ENCODE measurements at places on chromosomes 6 and 20. TPM values are rescaled to one million over a fixed set of nuclear protein-coding genes. Genes with fewer than 3 reads are reported as not detected.

The MOCS1 gene
- total RNA-seq = 13.9 TPM

The ANKEF1 gene
- total RNA-seq = 4.6 TPM

The SAMD5 gene
- 0.38 TPM for total RNA-seq

The PCK1 gene
- total RNA-seq = 11.6 TPM

The UST gene
- 16.4 TPM for total RNA-seq

The CD164 gene
- 179 TPM for total RNA-seq

The XKR7 gene
- total RNA-seq = not detected

The GABRR1 gene
- 0.39 TPM for total RNA-seq

The RAD21L1 gene
- total RNA-seq = 0.38 TPM

The WFDC10B gene
- not detected for total RNA-seq

The PKIB gene
- total RNA-seq = 10.4 TPM

The TNXB gene
- total RNA-seq = 43.3 TPM

The SRMS gene
- total RNA-seq = not detected

The HSPA12B gene
- 6.0 TPM for total RNA-seq

The VNN1 gene
- 1.4 TPM for total RNA-seq

The TMC2 gene
- not detected for total RNA-seq

The PCSK2 gene
- 5.7 TPM for total RNA-seq

The POPDC3 gene
- total RNA-seq = not detected

The TRIM15 gene
- total RNA-seq = 4.3 TPM

The GPR6 gene
- not detected for total RNA-seq

The SYS1 gene
- total RNA-seq = 27.3 TPM

The PPIL6 gene
- 1.5 TPM for total RNA-seq

The OR2H2 gene
- total RNA-seq = not detected

The GJA10 gene
- not detected for total RNA-seq

The COL9A1 gene
- total RNA-seq = 0.10 TPM

The PRELID3B gene
- total RNA-seq = 50.6 TPM

The METTL24 gene
- total RNA-seq = 0.22 TPM

The AVP gene
- total RNA-seq = not detected

The TULP4 gene
- 142 TPM for total RNA-seq

The TRIM31 gene
- not detected for total RNA-seq

The EEF1A2 gene
- 26.8 TPM for total RNA-seq

The UBE2V1 gene
- 50.8 TPM for total RNA-seq

The PTGIS gene
- 12.7 TPM for total RNA-seq

The GNRH2 gene
- total RNA-seq = not detected

The MTFR2 gene
- 0.49 TPM for total RNA-seq

The OR2J3 gene
- total RNA-seq = not detected

The KIFC1 gene
- 4.1 TPM for total RNA-seq

The ZC3H12D gene
- 0.58 TPM for total RNA-seq

The C6orf141 gene
- 25.6 TPM for total RNA-seq

The FOXP4 gene
- 11.6 TPM for total RNA-seq

The AP5S1 gene
- 8.0 TPM for total RNA-seq

The RNF182 gene
- total RNA-seq = not detected

The PROKR2 gene
- not detected for total RNA-seq

The APCDD1L gene
- 2.4 TPM for total RNA-seq

The AIF1 gene
- total RNA-seq = 4.8 TPM

The BPIFB1 gene
- total RNA-seq = not detected

The DCDC2 gene
- not detected for total RNA-seq

The PRICKLE4 gene
- total RNA-seq = 4.0 TPM

The FAM83C gene
- total RNA-seq = 85.7 TPM

The CAGE1 gene
- total RNA-seq = not detected

The OPN5 gene
- total RNA-seq = not detected

The CDKAL1 gene
- total RNA-seq = 10.3 TPM

The MAS1 gene
- total RNA-seq = not detected

The COL9A3 gene
- 9.9 TPM for total RNA-seq

The GNMT gene
- total RNA-seq = 0.88 TPM

The CAP2 gene
- total RNA-seq = 1.1 TPM
